CD4-positive, alpha-beta T cell (primary cell): ENCODE measurements at places on chromosomes 3 and 15. TPM values are rescaled to one million over a fixed set of nuclear protein-coding genes. Genes with fewer than 3 reads are reported as not detected.

EPHB1 gene
- 0.49 TPM for total RNA-seq

GRCh38 chr3:126768903-126769302, 64.9 kb downstream of the CHCHD6 start:
- no peak for DNase-seq

DNA sequence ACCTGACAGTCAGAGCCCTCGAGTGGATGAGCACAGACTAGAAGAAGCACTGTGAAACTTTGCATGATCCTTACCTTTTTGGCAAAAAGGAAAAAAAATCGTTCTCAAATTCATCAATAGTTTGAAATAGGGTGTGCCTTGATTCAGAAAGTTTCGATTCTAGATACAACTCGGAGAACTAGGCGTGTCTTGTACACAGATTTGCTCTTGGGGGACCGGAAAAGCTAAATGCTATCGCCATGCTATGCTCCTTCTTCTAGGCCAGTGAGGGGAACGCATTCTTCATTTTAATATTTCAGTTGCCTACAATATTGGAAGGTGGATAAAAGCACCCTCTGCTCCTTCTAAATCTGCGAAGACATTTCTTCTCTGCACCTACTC, 25.0 kb downstream of the CD86 start:
- DNase-seq = no peak

GRCh38 chr3:40627095-40627494, 102.3 kb downstream of the ZNF621 start:
- DNase-seq = no peak
